ENCODE measurements at places on chromosomes 3 and 15. TPM values are rescaled to one million over a fixed set of nuclear protein-coding genes. Genes with fewer than 3 reads are reported as not detected.

- no peak for DNase-seq
Observed at GRCh38 chr3:32217339-32217738, 21.1 kb upstream of the CMTM8 start.

GAP43 gene
- total RNA-seq = not detected

TMEM212 gene
- not detected for total RNA-seq

GRCh38 chr15:90550919-90551318 lies 21.2 kb downstream of the CRTC3 start:
- DNase-seq = no peak

AP3B2 gene
- 0.10 TPM for total RNA-seq

ATP13A5 gene
- total RNA-seq = not detected

KBTBD8 gene
- total RNA-seq = 30.6 TPM

- DNase-seq = no peak
Observed at GRCh38 chr3:126851382-126851781, 131.5 kb upstream of the PLXNA1 start.

GRCh38 chr3:65950340-65951326 lies 88.1 kb downstream of the MAGI1 start:
- DNase-seq = no peak

GRCh38 chr3:178498871-178499270 lies 37.4 kb upstream of the KCNMB2 start:
- no peak for DNase-seq

- DNase-seq = no peak
Observed at GRCh38 chr3:13496879-13497278, 16.8 kb downstream of the HDAC11 start.

GRCh38 chr15:77895742-77896141 lies 181.8 kb downstream of the TBC1D2B start:
- DNase-seq = no peak

DNA sequence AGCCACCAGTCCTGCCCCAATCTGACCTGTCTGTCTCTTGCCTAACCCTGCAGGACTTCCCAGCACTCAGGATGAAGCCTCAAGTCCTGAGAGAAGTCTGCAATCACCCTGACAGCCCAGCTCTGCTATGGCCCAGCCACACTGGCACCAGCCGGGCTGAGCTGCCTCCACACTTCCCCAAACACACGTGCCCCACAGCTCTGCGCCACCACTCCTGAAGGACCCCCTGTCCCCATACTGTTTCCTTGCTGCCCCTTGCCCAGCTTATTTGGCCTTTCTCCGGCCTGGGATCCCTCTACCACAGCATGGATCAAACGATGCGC lies 76.6 kb downstream of the TBC1D2B start:
- no peak for DNase-seq

DNA sequence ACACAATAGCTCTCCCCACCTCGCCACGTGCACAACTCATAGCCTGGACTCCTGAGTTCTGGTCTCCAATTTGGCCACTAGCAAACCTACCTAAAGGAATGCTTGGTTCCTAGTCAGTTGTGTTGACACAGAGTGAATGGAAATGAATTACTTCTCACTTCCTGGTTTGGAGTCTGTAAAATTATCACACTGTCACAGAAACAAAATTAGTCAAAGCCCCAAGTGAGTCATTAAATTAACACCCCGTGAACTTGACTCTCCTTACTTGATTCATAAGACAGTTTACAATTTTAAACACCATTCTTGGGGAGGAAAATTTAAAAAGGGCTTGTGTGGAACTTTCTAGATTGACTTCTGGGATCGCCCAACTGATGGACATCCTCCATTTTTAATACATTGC lies 276.2 kb upstream of the CTNNB1 start:
- DNase-seq = no peak

KNSTRN gene
- total RNA-seq = 56.3 TPM

- no peak for DNase-seq
Observed at GRCh38 chr15:74269362-74270035, 33.4 kb downstream of the CCDC33 start.

GOLGA8G gene
- total RNA-seq = not detected

DNA sequence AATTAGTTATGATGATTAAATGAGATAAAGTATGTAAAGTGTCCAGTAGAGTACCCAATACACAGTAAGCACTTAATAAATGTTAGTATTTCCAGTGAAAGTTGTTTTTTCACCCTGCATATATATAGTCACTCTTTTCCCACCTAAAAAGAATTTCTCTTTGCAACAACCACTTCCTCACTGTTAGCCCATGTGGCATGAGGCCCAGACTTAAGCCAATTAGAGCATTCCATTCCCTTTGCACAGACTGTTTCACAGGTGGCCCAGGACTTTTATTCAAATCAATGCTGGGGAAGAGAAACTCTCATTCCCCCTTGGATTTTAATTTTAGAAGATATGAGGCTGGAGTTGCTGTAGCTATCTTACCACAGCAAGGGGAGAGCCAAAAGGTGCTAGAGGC lies 3.7 kb downstream of the IFT80 start:
- DNase-seq = no peak

GRCh38 chr3:122671553-122671952 lies 9.1 kb upstream of the PARP14 start:
- DNase-seq = no peak
